ENCODE measurements at places on chromosomes 1 and 21. TPM values are rescaled to one million over a fixed set of nuclear protein-coding genes. Genes with fewer than 3 reads are reported as not detected.

DNA sequence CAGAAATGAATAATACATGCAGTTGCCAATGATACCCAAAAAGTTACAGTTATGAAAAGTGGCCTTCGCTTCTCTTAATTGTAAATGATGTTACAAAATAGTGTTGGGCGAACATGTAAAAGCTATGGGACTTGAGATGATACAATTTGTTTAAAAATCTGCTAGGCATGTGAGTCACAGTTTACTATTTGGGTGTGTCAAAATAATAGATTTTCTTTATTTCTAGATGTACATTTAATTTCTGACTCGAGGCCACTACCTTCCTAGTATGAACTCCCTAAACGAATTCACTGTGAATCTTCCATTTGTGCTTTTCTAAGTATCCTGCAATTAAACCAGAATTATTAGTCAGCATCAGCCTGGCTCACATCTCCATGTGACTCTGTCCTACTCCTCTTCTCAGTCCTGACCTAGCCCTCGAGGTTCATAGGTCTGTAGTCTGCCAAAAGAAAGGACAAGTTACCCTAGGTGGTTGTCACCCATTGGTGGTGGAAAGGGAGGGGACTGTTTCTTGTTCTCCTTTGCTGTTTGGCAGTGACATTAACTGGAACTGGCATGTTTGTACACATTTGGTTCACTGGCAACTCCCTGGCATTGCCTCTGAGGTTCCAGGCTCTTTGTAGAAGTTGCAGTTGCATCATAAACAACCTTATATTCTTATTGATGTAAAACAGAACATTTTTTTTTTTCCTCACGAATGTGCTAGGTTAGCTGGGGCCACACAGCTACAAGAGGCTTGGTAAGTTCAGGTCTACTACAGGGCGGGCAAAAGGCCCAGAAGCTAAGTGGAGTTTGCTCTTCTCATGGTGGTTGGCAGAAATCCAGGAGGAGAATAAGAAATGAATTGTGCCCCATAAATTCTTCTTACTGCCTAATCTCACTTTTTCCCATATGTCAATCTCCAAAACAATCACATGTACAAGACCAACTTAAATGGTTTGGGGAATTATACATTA lies 746.5 kb upstream of the ADAMTS5 start:
- DNase-seq, result no peak

- DNase-seq, result no peak
Measured at GRCh38 chr1:206653715-206654459, 18.6 kb downstream of the DYRK3 start.

- DNase-seq, result no peak
Measured at GRCh38 chr1:246795906-246796694, 71.9 kb downstream of the SCCPDH start.

DNA sequence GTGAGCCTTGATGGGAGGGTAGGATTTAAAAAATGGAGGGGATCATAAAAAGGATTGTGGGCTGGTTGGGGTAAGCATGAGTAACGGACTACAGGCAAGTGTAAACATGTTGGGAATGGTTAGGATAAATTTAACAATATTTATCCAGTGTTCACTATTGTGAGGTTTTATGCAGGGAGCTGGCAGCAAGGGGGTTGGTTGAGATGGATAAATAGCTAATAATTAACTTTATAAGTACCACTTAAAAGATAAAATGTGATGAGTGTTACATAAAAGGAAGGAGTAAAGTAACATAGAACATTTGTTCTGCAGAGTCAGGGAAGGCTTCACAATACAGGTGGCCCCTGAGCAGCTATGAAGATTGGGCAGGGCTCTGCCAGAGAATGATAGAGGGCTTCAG lies 109.0 kb downstream of the NGF start:
- DNase-seq, result no peak

- DNase-seq, result peak; percentile 8
Measured at GRCh38 chr1:10339815-10340214, 59.0 kb upstream of the PGD start.

DNA sequence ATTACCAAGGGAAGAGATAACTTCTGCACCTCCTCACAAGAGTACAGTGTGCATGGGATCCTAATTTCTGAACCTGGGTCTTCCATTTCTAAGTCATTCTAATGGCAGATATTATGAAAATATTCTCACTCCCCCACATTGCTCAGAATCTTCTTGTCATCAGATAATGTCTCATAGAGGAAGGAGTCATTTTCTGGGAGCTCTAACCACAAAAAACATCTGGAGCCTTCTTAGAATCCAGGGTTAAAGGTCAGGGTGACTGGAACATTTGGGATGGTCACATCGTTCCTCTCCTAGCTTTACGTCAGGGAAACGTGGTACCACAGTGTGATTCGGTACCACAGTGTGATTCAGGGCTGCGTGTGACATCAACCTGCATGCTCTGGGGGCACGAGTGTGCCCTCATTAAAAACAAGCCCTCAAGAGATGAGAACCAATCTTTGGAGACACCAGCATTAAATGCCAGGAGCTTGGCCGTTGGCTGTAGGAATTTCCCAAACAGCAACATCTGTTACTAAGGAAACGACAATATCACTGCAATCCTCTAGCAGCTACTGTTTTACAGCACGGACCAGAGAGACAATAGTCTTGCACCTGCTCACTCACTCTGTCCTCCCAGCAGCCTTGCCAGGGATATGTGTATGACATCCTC lies 179.1 kb downstream of the PSMG1 start:
- DNase-seq, result no peak

GRCh38 chr1:97980530-97980929 lies 59.7 kb upstream of the DPYD start:
- no peak for DNase-seq

DNA sequence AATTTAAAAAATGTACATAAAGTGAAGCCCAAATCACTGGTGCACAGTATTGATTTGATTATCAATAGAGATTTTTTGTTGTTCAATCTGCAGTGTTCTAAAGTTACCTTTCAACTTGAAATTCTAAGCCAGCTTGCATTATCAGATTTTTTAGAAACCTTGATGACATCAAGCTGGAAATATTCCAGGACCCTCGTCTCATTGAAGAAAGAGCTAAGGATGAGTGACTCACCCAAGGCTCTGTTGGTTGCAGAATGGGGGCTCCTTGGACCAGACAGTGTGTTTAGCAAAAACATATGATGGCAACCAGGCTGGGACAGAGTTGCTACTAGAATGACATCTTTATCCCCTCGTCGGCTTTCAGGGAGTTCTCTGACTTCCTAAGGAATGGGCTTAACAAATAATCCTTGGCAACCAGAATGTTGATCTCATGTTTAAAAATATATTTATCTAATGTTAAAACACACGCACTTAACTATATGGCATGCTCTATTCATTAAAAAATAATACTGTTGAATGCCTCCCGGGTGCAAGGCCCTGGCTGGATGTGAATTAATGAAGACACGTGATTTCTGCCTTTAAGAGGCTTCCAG lies 79.7 kb downstream of the RUNX3 start:
- no peak for DNase-seq

DNA sequence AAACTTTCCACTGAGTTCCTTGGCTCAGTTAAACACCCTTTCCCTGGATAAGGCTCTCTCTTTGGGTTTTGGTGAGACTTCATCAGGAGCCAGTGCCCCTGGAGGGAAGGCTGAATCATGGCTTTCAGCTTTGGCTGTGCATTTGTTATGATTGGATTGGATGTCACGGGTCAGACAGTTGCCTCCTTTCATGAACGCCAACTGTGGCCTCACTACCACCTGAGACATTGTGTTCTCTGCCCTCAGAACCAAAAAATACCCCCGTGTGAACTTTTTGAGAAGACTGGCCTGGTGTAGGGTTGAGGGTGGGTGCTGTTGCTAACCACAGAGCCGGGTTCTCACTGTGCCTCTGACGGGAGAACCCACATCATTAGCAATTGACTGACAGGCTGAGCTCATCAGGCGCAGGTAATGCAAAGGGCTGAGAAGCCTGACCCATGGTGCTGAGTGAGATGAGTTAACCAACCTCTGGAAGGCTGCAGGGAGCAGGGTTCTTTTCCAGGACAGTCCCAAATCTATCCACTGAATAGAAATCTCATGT lies 65.6 kb downstream of the HHAT start:
- DNase-seq, result no peak

- DNase-seq, result no peak
Measured at GRCh38 chr1:231625975-231626534, 535 bp upstream of the DISC1 start.

DNA sequence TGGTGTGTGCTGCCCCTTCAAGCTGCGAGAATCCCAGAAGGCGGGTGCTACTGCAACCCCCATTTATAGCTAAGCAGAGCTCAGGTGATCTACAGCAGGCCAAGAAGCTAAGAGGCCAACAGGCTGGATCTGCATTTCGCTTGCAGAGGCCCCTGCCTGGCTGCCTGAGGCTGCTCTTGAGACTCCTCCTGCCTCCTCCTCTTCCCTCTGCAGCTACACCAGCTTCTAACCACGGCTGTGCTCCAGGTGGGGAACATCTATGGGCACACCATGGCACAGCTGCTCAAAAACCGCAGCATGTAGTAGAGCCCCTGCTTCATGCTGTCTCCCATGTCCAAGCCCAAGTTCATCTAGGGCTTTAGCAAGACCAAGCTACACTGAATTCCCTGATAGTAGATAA lies 72.9 kb upstream of the ZNF678 start:
- DNase-seq, result no peak

DNA sequence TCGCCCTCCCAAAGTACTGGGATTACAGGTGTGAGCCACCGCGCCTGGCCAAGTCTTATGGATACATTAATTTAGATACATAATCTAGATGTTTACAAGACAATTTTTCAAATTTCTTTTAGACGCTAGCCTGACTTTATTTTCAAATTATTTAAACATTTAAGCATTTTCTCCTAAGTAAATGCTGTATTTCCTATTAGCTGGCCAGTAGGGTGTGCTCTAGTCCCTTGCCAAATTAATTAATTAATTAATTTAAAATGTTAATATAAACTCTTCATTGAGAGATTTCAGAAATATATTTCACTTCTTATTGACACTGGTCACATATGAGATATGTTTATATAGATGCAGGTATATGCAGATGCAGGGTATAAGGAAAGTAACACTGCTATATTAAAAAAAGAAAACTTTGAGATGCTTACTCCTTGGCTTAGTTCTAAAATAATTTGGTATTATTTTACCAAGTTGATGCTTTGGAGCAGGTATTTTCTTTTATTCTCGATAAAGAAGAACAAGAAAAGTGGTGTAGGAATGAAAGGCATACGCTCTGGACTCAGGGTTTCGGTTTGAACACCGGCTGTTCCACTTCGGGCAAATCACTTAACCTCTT lies 5.2 kb upstream of the ERRFI1 start:
- DNase-seq, result no peak

DNA sequence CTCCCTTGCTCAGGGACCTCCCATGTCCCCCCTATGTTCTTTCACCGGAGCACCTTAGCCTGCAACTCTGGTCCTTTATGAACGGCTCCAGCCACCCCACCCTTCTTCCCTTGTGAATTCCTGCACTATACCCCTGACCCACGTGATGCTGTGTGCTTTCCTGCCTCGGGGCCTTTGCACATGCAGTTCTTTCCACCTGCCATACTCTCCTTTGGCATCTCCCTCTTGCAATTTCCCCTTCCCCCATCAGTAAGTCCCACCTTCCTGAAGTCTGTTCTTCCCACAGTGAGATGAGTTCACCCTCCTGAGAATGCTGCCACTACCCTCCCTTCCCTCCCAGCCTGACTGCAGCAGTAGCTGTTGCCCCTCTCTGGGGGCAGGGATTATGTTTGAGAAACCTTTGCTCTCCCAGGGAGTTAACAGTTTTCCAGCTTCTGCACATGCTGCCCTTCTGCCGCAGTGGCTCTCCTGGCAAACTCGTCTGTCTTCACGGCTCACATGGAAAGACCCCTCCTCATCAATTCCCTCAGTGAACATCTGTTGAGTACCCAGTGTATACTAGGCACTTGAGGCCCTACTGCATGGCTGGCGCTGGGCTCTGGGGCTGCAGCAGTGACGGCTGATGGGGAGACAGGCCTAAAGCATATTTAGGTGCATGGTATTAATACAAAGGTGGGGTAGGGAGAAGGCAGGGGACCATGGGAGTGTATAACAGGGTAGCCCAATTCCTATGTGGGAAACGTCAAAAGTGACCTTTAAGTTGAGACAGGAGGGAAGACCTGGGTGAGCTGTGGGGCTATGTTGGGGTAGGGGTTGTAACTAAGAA lies 9.7 kb downstream of the ZNF362 start:
- DNase-seq, result no peak

GRCh38 chr1:42250164-42250563 lies 84.9 kb downstream of the FOXJ3 start:
- DNase-seq, result no peak

GRCh38 chr1:187070076-187070475 lies 241.3 kb downstream of the PLA2G4A start:
- no peak for DNase-seq

DNA sequence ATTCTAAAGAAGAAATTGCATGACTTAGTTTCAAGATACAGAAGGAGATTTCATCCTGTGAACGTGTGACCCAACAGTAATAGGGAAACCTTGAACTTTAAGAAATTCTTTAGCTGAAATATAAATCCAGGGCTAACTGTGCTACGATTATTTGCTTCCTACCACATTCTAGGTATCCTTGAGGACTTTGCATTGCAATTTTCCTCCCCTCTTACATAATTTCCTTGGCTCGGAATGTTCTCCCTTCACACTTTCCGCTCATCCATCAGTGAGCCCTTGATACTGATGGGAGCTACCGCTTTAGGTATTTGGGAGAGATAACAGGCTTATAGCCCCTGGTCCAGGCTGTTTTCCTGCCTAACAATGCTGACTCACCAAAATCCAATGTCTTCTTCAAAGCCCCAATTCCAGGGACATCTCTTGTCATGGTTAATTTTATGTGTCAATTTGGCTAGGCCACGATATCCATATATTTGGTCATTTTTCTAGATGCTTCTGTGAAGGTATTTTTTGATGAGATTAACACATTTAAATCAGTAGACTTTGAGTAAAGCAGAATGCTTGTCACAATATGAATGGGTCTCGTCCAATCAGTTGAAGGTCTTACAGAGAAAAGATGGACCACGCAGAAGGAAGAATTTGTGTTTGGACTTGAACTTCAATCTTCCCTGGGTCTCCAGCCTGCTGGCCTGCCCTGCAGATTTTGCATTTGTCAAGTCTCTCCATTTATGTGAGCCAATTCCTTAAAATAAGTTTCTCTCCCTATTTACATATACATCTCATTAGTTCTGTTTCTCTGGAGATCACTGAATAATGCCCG lies 121.2 kb downstream of the PTPN14 start:
- no peak for DNase-seq

- no peak for DNase-seq
Measured at GRCh38 chr1:46341222-46342083, 846 bp downstream of the NSUN4 start.

GRCh38 chr1:43930168-43930948 lies 3.2 kb upstream of the ARTN start:
- peak; percentile 39 for DNase-seq

GJB4 gene
- total RNA-seq, result 2.6 TPM

RIPPLY3 gene
- 0.17 TPM for total RNA-seq

HMGN1 gene
- total RNA-seq, result 262 TPM

S100A7 gene
- not detected for total RNA-seq

THEM5 gene
- not detected for total RNA-seq

LAD1 gene
- total RNA-seq, result 209 TPM

E2F2 gene
- total RNA-seq, result 8.1 TPM

Measured in Calu3 (cell line).